Activated CD4-positive, alpha-beta T cell treated with anti-CD3 and anti-CD28 coated beads, Interleukin-2, Interleukin-4, amounts not matched to agents 100 ng/mL and 50 ng/mL, durations not matched to agents 16 hours and 8 hours (primary cell): ENCODE measurements at places on chromosomes 13 and 19.

GRCh38 chr13:87128036-87128435, 543.1 kb upstream of the SLITRK5 start:
- no peak for DNase-seq

DNA sequence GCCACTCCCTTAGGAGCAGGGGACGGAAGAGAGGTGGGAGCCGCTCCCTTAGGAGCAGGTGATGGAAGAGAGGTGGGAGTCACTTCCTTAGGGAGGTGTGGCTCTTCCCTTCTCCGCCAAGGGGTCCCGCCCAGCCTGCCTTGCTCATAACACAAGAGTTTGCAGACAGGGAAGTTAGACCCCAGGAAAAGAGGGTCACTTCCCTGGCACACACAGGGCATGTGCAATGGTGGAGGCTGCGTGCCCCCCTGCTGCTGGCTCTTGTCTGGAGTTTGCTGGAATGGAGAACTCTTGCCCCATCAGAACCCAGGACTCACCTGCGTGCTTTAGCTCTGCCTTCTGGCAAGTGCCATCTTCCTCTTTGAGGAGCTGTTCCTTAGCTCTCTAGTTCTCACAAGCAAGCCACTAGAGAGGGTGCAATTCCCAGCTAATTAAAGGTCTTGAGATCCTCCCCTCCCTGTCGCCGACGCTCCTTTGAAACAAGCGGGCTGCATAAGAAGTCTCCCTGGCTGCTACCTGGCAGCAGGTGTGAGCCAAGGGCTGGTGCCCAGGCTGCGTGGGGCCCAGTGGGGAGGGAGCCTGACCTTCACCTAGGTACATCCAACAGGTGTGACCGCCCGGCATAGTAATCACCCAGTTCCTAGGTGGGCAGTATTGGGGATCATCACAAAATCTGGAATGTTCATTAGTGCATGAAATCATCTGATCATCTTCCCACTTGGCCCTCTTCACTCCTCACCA, 281.6 kb downstream of the ZNF536 start:
- no peak for DNase-seq

DNA sequence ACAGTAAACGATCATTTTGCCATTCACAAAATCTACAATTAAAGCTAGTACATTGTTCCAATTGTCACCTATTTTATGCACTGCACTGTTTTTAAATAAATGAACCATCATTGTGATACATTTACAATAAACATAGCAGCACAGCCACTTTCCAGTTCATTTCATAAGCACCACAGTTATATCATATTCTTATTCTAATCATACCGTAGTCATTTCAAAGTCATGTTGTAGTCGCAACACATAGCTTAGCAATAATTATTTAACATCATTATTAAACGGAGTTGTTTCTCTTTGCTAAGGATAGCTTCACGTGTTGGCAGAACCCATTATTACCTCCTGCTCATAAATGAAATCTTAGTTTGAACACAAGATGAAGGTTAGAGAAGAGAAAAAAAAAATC, 2.2 kb upstream of the PCDH9 start:
- DNase-seq: no peak

- DNase-seq: peak; percentile 63
These were observed 6.0 kb downstream of the RCN3 start for GRCh38 chr19:49533551-49534488.

GRCh38 chr13:29840585-29840984, 9.8 kb downstream of the UBL3 start:
- no peak for DNase-seq

GRCh38 chr19:47729799-47730520, 15.4 kb upstream of the NOP53 start:
- DNase-seq: peak; percentile 37

DNA sequence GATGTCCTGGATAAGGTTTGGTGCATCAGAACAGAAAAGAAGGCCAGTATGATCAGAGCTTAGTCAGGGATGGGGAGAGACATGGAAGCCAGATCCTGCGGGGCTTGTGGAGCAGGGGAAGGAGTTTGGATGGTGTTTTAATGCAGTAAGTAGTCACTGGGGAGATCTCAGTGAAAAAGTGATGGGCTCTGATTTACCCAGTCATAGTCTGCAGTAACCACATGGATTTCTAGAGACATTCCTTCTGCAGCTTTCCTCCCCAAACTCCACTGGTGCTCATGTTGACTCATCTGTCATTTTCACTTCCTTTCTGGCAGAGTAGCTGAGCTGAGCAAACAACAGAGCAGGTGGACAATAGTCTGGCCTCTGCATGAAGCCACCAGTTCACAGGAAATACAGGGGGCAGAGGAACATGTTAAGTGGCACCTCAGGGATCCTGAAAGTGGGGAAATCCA, 144.1 kb downstream of the DPF1 start:
- peak; percentile 29 for DNase-seq

GRCh38 chr13:22073718-22074117, 402.8 kb downstream of the FGF9 start:
- no peak for DNase-seq

- no peak for DNase-seq
These were observed 6.8 kb upstream of the GTF2F2 start for GRCh38 chr13:45113233-45114224.

- peak; percentile 9 for DNase-seq
These were observed 80.3 kb upstream of the FRY start for GRCh38 chr13:31951215-31951678.

- peak; percentile 30 for DNase-seq
These were observed 24.9 kb downstream of the SIGLEC7 start for GRCh38 chr19:51166846-51167490.
